Effector memory CD8-positive, alpha-beta T cell (primary cell): ENCODE measurements at places on chromosomes 5 and 9.

GRCh38 chr5:3751846-3752245, 156.2 kb downstream of the IRX1 start:
- DNase-seq, result no peak

GRCh38 chr5:113939988-113940387, 421.9 kb upstream of the KCNN2 start:
- no peak for DNase-seq

GRCh38 chr5:132294728-132295504, 722 bp downstream of the SLC22A4 start:
- peak; percentile 24 for DNase-seq

DNA sequence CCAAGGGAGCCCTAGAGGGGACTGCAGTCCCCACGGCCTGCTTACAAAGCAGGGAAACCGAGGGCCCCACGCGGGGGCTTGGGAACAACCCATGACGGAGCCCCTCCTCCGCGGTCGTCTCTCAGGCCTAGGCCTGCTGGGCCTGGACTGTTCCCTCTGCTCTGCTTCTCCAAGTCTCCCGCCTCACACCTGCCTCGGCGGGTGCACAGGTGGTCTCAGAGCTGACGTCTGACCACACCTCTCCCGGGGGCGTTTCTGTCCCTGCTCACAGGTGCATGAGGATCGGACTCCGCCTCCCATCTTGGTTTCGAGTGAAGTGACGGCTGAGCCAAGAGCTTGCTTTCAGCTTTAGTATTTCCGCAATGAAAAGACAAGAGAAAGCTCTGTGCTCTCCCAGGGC, 72.1 kb downstream of the MRPL36 start:
- DNase-seq, result no peak

DNA sequence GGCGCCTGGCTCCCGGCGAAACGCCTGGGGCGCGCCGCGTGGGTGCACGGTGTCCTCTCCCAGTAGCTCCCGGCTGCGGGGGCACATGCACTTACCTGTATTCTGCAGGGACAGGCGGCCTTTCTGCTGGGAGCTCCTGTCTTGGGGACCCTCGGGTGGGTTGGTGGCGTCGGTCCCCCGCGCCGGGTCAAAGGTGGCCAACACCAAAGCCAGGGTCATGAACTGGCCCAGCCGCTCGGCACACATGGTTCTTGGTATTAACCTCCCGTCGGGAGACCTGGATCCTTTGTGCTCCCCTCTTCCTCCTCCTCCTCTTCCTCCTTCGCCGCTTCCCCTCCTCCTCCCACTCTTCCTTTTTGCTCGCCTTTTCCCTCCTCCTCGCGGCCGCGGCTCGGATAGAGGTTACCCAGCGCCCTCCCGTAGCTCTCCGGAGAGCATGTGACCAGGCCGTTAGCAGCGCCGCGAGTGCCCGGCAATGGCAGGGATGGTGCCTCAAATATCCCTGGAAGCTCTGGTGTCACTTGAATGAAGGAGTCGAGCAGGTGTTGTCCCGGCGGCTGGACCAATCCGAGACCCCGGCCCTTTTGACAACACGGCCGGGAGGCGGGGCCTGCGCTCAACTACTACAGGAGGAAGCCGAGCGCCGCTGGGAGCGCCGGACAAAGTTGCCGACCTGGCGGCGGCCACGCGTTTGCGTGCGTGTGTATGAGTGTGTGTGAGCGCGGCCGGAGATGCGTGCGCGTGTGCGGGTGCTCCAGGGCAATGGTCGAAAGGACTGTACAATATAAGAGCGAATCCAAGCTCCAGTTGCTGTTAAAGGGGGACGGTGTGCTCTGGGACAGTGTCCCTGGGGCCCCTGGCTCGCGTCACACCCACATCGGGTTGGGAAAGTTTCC, at the start of gene STC2:
Gene STC2, minus strand, starts transcription at position 467 of the 896 bp plus-strand sequence. Its CDS starts 221 bp downstream, at position 246.
- no peak for DNase-seq

- no peak for DNase-seq
These were observed 521.7 kb upstream of the DAB2 start for GRCh38 chr5:39946356-39947045.

- DNase-seq, result no peak
These were observed at the start of gene CCDC192 for GRCh38 chr5:127702926-127703561. Gene CCDC192 (plus strand): TSS chr5:127703391. CDS start chr5:127703446, 55 bp downstream.

GRCh38 chr5:172869691-172870090, 35.6 kb downstream of the ERGIC1 start:
- DNase-seq, result no peak

- no peak for DNase-seq
These were observed 170.0 kb upstream of the DAPK1 start for GRCh38 chr9:87327575-87328125.

DNA sequence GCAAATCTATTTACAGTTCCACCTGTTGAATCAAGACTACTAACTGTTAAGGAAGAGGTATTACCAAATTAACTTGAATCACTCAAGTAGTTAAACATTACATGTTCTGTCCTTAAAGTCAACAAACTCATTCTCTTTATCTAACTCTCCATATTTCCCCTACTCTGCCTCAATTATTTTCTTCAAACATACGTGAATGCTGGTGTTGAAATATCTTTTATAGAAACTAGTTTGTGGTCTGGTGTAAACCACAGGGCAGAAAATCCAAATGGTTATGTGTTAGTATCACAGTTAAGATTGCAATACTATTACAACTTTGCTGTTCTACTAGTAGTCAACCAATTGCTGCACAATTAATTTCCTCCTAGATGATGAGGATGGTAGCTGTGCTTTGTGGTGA, 603.5 kb downstream of the KCTD16 start:
- no peak for DNase-seq

GRCh38 chr9:90078988-90079421, 474.2 kb downstream of the GADD45G start:
- no peak for DNase-seq

DNA sequence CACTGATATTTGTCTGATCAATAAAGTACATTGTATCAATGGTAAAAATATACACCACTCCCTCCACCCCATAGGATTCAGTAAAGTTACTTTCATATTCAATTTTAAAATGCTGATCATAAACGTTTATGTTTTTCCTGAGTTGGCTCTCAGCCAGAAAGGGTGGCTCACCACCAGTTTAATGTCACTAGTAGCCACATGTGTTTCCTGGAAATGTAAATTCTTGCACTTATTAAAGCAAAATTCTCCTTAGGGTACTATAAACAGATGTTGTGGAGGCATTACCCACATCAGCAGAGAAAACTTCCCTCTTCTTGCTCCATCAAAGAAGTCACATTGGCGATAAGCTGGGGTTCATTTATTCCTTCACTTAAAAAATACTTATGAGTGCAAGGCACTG, 210.3 kb downstream of the SREK1 start:
- no peak for DNase-seq
